ENCODE measurements at places on chromosomes 7 and 10.

GRCh38 chr10:45091968-45092367, 91.2 kb downstream of the ZNF22 start:
- DNase-seq: no peak

- no peak for DNase-seq
Observed at GRCh38 chr10:122021379-122021778, 32.4 kb downstream of the TACC2 start.

DNA sequence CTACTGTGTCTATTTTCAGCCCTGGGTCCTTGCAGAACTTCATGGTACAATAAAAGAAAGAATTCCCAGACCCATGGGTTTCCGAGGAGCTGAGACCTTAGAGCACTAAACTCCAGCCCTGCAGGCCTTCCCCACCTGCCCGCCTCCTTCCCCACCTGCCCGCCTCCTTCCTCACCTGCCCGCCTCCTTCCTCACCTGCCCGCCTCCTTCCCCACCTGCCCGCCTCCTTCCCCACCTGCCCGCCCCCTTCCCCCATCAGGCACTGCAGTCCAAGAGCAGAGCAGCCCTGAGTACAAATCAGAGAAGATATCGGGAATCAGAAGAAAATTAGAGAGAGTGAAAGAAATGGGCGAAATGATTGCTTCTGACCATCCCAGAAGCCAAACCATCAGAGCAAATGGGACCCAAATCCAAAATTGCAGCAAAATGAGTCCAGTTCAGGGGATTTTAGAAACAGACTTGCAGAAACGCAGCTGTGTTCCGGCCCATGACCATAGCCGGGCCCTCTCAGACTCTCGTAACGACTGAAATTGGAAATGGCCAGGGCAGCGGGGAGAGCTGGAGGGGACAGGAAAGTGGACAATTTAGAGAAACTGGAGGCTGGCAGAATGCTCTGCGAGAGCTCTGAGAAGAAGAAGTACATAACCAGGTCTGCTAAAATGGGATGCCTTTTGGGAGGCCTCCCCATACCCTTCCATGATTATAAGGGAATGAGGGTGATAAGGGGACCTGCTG, 568.4 kb downstream of the TCERG1L start:
- DNase-seq: no peak

- DNase-seq: no peak
Observed at GRCh38 chr7:118057404-118057803, 126.6 kb upstream of the LSM8 start.

DNA sequence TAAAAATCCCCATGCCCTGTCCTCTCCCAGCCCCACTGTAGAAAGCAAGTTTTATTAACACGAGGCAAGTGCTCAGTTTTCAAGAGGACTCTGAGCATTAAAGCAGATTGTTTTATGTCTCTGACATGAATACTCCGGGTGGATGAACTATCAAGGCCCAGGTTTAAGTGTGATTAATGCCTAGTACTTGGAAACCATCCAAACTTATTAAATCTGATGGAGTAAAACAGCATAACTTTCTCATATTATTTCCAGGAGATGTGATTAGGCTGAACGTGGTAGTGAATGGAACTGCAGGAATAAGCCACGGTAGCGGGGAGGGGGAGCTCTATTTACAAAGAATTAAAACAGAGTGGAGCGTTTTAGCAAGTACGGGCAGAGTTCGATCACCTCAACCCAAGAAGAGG, 144.2 kb upstream of the RNF32 start:
- DNase-seq: no peak

- DNase-seq: no peak
Observed at GRCh38 chr10:106714734-106715555, 449.6 kb downstream of the SORCS1 start.

- DNase-seq: no peak
Observed at GRCh38 chr7:131225619-131226513, 101.8 kb upstream of the MKLN1 start.

- DNase-seq: no peak
Observed at GRCh38 chr7:68158686-68159295, 1162.2 kb downstream of the TYW1 start.

GRCh38 chr7:5422396-5423305, 983 bp downstream of the TNRC18 start:
- no peak for DNase-seq

DNA sequence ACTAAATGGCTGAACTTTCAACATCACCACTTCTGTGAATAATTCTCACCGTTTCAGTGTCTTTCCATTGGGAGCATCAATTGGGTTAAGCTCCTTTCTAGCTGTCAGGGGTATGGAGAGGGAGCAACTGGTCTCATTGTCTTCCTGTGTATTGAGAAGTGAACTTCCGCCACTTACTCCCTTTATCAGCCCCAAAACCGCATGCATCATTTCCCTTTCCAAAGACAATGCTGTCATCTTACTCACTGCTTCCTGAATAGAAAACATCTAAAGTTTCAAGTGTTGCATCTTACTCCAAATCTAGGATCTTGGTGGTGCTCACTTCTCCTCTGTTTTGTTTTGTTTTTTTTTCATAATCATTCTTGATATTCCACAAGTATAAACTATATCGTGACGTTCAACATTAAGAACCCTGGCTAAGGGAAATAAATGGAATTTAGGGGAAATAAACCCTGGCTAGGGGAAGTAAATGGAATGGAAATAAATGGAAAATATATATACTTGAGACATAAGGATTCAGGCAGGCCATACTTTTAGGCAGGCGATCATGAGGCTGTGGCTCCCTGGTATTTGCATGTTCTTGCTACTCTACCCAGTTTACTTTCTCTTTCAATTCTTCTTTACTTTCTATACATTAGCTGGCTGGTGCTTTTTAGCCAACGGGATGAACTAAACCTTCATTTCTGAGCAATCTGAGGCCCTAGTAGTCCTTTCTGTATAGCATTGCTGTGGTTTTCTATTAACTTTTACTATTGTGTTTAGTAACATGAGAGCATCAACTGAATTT, 371.9 kb downstream of the BMPER start:
- DNase-seq: no peak

- no peak for DNase-seq
Observed at GRCh38 chr7:102318482-102318971, 31.9 kb downstream of the SH2B2 start.

GRCh38 chr7:32658467-32658869, 163.2 kb downstream of the AVL9 start:
- DNase-seq: no peak

- peak; percentile 35 for DNase-seq
Observed at GRCh38 chr7:25427721-25428120, 199.4 kb upstream of the NPVF start.

DNA sequence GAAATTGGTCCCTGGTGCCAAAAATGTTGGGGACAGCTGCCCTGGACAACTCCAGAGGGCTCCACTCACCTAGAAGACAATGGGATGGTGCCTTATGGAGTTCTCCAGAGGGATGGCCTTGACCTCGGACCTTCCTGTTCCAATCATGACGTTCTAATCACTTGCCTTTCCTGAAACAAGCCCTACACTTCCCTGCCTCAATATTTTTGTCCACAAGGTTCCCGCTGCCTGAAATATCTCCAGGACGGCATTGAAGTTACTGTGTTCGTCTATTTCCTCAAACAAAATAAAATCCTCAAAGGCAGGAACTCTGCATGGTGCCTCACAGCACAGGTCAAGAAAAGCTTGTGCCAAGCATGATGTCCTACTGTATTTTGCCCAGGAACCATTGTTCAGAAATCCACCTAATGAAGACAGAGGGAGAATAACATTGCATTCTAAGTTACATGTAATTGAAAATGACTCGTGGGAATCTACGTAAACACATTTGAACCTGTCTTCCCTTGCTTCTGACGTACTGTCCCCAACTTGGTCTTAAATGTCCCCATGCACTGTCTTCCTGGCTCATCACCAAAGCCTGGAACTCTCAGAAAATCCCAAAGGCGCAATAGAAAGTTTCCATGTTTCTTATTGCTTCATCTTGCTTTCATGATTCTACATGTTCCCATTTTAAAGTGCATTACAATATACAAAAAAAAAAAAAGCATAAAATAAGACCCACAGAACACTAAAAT, 342.3 kb upstream of the NRP1 start:
- DNase-seq: no peak

DNA sequence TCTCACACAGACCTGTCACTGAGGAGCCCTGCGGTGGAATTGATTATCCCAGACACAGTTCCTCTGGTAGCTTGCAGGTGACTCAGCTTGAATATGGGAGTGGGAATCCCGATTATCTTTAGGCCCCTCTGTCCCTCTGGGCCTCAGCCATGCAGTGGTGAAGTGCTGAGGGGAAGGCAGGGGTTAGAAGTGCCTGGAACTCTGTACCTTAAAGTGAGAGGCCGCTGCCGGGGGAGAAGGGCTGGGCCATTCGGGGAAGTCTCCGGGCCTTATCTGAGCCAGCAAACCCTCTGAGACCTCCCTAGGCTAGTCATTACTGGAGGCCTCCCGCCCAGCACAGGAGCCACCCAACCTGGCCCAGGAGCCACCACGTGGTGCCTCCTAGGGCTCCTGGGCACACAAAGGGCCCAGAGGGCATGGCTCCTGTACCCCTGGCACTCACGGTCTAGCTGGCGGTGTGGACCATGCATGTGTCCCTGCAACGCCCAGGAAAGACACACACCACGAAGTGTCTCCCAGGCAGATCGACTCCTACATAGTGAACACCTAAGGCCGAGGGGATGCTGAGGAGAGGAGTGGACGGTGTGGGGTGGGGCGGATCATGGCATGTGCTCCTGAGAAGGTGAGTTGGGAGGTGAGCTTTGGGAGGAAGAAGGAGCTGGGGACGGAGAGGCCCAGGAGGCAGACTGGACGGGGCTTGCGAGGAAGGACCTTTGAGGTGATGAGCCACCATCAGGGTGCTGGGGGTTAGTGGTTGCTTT, 56.2 kb downstream of the HK1 start:
- no peak for DNase-seq

DNA sequence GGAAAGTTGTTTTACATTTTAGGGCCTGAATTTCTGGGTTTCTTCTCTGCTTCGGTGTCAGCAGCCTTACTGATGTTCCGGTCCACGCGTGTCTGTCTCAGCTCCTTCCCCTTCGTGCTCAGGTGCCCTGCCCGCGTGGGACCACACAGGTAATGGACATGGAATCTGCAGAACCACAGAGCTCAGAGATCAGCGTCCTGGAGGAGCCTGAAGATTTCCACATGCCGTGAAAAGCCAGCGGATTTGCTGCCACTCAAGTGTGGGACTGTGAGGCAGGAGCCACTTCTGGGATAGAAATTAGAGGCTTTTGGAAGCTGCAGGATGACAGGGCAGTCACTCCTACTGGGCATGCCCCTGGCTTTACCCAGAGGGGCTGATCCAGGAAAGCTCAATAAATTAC, 666.1 kb upstream of the FOXK1 start:
- DNase-seq: no peak

DNA sequence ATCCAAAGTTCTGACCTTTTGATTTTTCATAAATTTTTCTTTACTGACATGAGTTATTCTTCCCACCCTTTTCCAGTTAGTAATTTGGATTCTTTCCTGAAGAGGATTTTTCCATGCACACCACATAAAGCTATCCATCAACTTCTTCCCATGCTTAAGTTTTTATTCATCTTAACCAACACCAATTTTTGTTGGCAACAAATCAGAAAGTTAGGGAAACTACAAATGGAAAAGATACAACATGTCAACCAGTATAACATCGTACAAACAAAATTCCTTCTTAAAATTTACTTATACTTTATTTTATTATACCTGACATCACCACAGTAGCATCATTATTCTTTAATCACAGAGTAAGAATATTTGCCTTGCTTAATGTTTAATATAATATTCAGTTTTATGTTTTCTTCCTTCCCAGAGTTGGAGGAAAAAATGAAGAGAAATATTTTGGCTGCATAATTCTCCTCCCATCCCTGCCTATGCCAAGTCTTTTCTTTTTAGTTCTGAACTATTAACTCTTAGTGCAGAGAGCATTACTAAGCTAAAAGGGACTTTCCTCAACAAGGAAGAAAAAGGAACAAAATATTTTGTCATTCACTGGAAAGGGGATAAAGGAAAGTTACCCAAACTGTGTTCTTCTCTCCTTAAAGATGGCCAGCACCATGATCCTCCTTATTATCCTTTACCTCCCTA, 67.5 kb upstream of the MEOX2 start:
- DNase-seq: no peak

DNA sequence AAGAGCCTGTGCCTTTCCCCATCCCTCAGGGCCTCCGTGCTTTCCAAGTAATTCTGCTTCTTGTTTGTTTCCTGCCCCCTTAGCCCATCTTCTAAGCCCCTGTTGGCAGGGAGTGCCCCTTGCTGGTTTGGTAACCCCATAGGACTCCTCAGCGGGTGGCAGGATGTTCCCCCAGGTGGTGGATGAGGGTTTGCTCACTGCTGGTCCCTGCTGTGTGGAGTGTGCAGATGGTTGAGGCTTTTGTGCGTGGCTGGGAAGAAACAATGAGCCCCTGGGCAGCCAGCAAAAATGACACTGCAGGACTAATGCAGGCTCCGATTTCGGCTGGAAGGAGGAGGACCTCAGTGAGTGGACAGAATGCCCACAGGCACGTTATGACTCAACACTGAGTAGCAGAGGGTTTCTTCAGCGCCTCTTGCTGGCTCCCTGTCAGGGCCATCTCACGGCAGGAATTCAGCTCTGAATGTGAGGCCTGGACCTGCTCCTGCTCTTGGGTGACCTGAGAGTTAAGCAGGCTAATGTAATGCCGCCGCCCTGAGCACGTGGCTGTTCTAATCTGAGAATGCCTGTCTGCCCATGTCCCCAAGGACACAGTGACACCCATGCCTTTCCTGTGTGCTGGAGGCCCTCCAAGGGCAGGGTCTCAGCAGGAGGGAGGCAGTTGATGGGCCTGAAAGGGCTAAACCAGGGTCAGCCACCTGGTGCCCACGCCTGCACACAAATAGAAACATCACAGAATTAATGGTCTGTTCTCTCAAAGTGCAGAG, 16.6 kb downstream of the BAG3 start:
- no peak for DNase-seq

DNA sequence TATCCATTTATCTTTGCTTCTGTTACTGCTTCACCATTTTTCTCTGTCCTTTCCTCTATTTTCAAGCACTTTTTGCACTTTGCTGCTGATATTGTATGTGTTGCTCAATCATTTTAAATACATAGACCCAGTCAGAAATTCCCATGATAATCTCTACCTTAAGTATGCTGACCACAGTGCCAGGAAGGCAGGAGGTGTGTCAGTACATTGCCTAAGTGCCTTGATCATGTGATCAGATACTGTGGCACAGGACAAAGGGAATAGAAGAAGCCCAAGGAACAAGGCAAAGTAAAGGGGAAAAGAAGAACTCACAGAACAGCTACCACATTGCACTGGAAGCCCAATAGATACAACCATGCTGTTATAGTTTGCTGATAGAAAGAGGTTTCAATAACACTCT, 53.7 kb upstream of the CD36 start:
- DNase-seq: no peak

DNA sequence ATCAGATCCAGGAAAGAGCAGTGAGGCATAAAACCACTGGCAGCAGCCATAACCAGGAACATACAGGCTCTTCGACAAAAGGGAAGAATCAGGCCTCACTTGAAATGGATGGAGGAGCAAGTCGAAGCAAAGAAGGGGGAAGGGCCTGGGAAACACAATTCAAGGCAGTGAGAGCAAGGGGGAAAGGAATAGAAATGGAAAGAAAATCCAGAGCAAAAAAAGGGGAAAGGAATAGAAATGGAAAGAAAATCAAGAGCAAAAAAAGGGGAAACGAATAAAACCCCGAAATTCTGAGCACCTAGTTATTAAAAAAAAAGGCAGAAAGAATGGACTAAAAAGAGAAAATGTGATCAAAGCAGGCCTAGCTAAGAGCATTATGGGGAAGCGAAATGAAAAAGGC, 24.1 kb upstream of the PRKAR2B start:
- DNase-seq: no peak

- no peak for DNase-seq
Observed at GRCh38 chr7:78487464-78487863, 688.9 kb downstream of the PHTF2 start.

GRCh38 chr10:71393841-71394475, 2.8 kb upstream of the CDH23 start:
- no peak for DNase-seq

GRCh38 chr7:129225206-129225930, 538 bp downstream of the AHCYL2 start:
- DNase-seq: peak; percentile 39
